CD8-positive, alpha-beta memory T cell (primary cell): ENCODE measurements at places on chromosomes 3 and 15. TPM values are rescaled to one million over a fixed set of nuclear protein-coding genes. Genes with fewer than 3 reads are reported as not detected.

Gene MCCC1
- polyA plus RNA-seq = 26.3 TPM

Gene TNNC1
- not detected for polyA plus RNA-seq

Gene DAZL
- not detected for polyA plus RNA-seq

DNA sequence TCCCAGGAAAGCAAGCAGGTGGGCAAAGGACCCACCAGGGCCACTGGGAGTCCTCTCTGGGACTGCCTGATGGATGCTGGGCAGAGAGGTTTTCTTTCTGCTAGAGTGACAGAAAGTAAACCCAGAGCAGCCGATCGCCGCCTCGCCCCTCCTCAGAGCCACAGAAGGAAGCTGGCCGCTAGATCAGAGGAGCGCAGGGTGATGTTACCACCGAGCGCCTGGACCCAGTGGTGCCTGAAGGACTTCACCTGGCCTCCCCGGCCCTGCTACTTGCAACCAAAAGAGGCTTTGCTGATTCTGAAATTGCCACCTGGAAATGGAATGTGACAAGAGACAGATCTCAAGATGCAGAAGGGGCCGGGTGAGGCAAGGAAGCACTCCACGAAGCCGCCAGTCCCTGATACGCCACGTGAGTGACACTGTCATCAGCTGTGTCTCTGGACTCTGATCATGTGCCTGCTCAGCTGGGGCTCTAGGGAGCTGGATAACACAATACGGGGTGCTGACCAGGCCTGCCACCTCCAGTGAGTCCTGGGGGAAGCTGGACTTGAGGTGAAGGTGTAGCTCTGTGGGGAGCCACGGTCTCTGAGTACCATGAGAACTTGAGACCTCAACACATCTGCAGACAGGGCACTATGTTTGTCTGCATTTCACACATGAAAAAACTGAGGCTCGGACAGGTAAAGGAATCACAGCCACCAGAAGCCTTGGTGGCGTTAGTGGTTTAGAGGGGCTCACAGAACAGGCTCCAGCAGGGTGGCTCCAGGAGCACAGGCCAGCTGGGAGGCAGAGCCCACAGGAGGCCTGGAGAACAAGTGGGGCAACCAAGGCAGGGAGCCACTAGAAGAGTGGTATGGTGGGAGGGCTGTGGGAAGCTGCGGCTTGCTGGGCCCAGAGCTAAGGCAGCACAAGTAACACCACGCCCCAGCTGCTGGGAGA is 137.9 kb upstream of the PRR20G start:
- no peak for DNase-seq

DNA sequence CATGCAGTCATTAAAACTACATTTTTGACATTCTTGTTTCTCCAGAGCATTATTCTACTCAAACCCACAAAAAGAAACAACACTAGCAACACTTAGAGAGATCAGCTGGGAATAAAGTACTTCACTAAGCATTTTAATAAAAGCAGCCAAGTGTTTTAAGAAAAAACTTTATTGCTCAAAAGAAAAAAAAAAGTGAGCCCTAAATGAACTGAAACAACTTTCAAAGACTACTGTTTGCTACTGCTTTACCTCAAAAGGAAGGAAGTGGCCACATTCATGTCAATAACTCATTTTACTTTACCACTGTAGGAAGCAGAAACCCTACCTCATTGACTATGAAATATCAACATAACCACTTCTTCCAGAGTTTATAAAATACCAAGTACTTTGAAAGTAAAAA is 91.3 kb downstream of the UACA start:
- DNase-seq = no peak

DNA sequence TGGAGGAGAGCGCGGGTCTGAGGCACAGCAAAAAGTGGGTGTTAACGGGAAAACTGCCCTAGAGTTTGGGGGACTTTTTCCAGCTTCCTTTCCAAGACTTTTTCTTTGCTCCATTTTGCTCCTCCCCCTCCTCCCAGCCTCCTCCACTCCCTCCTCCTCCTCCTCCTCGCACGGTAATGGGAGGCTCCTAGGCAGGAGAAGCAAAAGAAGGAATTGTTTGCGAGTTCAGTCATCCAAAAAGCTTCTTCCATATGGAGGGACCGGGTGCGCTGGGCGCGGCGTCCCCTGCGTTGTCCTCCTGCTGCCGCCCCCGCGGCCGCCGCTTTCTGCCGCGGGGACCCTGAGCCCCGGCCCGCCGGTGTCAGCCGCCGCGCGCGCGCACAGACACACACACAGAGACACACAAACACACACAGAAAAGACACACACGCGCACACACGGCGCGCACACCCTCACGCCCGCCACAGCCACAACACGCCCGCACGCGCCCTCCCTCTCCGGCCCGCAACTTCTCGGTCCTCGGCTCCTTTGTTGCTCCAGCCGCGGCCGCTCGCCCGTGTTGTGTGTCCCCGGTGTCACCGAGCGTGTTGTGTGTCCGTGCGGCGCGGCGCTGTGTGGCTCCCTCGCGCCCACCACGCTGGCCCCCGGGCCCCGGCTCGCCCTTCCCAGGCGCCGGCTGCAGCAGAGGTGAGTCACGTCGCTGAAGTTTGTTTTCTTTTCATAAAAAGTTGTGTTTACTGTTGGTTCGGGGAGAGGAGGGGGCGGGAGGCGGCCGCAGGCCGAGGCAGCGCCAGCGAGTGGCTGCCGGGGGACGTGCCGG is at the start of gene BOC:
BOC (plus strand) TSS at position 228 of the 820 bp plus-strand sequence. CDS start 38,246 bp downstream, outside the sequence.
- no peak for DNase-seq
